HCEC 1CT (cell line): ENCODE measurements at places on chromosomes 2 and 18.

DNA sequence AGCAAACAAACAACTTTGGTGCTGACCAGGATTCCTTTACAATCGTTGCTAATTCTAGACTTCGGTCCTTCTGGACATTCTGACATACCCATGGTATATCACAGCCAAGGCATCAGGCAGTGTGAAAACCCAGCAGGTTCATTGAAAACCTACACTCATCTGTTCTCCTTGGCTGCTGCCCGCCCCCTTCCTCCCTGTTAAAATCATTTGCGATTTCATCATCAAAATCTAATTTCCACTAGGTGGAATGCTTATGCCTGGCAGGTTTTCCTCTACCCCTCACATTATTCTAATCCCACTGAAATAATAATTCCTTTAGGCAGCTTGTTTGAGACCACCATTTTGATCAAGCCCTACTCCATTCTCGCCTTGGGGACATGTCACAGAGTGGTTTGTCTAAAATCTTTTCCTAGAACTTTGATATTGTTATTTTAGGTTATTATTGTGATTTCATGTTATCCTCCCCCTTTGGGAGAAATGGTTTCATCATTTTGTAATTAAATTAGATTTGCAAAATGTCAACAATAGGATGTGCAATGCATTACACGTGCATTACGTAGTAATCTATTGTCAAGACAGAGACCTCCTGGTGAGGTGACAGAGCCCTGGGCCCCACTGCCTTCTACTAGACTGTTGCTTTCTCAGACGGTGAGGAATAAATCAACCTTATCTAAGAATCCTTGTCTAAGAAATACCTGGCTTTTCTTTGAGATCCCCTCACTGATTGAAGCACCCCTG is 31.0 kb upstream of the ASPRV1 start:
- DNase-seq, result no peak

GRCh38 chr2:194104687-194105086 is 1552.3 kb upstream of the SLC39A10 start:
- no peak for DNase-seq

- no peak for DNase-seq
Observed at GRCh38 chr2:83650898-83651297, 808.2 kb downstream of the SUCLG1 start.

DNA sequence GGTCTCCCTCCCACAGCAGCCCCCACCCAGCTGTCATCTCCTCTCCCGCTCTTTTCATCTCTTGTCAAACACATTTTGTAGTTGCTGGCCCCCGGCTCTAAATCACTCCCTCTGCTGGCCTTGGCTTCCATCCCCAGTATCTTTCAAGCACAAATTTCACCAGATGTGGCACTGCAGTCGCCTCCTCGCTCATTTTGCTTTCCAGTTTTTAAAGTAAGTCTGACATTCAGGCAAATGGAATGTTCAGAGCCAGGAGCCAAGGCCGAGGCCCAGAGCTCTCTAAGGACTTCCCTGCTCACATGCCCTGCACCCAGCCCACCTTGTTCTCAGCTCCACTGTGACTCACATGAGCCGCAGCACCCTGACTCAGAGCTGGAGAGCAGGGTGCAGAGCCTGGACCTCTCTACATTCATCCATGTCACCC is 158.4 kb downstream of the GALNT14 start:
- DNase-seq, result peak; percentile 53

- no peak for DNase-seq
Observed at GRCh38 chr2:48779019-48779716, 23.6 kb upstream of the LHCGR start.
